ENCODE measurements at places on chromosomes 1 and 21.

DNA sequence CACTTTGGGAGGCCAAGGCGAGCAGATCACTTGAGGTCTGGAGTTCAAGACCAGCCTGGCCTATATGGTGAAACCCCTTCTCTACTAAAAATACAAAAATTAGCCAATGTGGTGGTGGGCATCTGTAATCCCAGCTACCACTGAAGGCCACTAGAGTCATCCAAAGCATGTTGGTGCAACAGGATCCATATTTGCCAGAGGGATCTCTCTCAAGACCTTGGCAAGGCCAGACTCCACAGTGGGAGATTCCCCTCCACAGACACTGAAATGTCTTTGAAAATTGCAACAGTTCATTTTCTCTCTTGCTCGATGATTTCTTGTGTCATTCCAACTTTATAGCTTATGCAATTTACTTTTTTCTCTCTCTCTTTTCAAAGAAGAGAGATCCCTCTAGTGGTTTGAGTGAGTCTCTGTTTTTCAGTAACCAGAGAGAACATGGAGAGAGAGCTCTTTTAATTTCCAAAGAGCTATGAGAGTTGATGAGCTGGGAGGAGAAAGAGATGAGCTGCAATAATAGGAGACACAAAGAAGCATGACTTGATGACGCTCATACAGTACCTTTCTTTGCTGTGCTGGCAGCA is 176.8 kb upstream of the USP25 start:
- DNase-seq = peak; percentile 36

DNA sequence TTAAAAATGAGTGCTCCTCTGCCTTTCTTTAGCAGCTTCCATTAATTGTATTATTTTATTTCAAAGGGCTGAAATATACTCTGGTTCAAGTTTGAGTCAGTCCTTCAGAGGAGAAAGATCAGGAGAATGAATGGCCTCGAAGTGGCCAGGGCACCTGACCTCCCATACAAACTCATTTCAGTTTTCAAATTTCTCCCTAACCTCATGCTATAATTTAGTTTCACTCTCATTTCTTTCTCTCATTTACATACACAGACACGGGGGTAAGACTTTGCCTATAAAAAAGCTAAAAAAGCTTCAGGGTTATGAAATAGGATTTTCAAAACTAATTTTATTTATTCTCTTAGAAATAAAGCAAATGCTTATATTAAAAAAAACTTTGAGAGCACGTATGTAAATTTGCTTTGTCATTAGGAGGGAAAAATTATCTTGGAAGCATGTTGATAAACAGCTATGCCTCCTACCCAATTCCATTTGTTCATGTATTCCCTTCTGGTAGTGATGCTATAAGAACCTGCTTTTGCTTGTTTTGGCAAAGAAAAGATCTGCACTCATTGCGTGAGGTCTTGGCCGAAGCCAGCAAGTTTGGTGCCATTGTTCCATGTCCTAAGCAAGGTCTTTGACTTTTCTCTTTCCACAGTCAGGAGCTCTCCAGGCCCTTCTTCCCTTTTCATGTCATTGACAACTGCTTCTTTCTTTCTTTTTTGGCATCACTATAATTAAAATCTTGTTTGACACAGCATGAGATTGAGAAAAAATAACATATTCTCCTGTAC is 80.4 kb upstream of the LRRC53 start:
- DNase-seq = no peak

- DNase-seq = no peak
Observed at GRCh38 chr1:31628931-31629556, 11.6 kb downstream of the HCRTR1 start.

- DNase-seq = peak; percentile 93
Observed at GRCh38 chr1:172909606-172910326, 141.0 kb downstream of the TNFSF18 start.

DNA sequence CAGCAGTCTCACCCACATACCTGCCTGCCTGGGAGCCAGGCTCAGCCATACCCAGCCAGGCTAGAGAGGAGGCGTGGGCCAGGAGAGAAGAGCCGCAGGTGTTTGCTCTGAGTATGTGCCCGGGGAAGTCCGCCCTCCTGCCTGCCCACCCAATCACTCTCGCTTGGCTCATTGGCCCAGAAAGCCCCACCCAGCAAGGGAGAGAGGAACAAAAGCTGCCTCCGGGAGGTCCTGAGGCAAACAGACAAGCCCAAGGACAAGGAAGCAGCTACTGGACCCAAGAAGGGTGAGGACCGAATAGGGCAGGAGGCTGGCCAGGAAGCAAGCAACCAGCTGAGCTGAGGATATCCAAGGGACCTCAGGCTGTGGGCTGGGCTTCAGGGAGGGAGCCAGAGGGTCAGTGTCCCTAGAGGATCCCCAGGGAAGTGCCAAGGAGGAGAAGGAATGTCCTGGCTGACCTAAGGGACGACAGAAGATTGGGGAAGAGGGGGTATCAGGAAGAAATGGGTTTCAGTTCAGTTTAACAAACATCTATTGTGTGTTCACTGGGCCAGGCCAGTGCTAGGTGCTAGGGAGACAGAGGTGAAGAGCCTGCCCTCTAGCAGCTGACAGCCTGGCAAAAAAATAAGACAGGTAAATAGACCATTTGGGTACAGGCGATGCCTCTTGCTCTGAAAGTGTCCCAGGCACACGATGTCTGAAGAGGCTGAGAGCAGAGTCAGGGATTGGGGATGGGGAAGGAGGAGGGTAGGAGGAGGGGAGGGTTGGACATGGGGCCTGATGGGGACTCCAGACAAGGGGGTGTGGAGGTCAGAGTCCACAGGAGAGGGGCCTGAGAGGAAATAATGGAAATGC is at the start of gene GJB4:
TSS of gene GJB4 (plus strand) at position 238 of the 855 bp plus-strand sequence. CDS start 1,515 bp downstream, outside the sequence.
- no peak for DNase-seq

- DNase-seq = no peak
Observed at GRCh38 chr1:47680815-47681475, 243.1 kb downstream of the FOXD2 start.

GRCh38 chr21:35254006-35254764 is 205.1 kb upstream of the RUNX1 start:
- no peak for DNase-seq

GRCh38 chr1:201645956-201646355 is 107.0 kb downstream of the NAV1 start:
- no peak for DNase-seq

GRCh38 chr1:7335224-7335879 is 435.7 kb upstream of the VAMP3 start:
- peak; percentile 17 for DNase-seq

GRCh38 chr1:11078631-11079030 is 18.8 kb upstream of the SRM start:
- no peak for DNase-seq

- DNase-seq = no peak
Observed at GRCh38 chr1:211925016-211925415, 94.5 kb upstream of the LPGAT1 start.

DNA sequence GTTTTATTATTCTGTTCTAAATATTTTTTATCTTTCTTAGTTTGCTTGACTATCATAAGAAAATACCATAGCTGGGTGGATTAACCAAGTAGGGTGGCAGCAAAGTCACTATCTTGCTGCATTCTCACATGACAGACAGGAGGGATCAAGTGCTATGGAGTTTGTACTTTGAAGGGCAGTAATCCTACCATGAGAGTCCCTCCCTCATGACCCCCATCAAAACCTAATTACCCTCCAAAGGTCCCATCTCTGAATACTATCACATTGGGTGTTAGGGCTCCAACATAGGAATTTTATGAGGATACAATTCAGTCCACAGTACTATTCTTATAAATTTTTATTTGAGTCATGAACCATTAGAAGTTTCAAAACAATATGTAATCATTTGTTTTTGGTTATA is 388.5 kb upstream of the B3GALT2 start:
- no peak for DNase-seq

DNA sequence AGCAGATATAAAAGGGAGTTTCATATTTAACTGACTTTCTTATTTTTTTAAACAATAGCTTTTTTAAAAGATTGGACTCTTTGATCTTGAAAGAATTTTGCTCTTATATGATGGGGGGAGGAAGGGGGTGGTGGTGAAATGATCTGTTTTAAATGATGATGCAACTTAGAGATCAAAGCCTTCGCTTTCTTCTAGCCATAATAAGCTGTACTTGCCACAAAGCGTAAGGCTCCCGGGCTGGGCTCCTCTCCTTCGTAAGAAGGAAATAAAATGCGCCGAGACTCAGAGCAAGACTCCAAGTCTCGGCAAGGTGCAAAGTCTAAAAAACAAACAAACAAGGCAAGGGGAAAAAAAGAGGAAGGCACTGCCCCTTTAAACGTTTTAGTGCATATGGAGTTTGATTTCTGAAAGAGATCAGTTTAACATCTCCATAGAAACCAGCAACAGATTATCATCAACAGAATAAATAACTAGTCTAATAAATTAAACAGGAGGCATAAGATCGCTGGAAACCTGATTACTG is 3.3 kb downstream of the CASZ1 start:
- DNase-seq = peak; percentile 1

DNA sequence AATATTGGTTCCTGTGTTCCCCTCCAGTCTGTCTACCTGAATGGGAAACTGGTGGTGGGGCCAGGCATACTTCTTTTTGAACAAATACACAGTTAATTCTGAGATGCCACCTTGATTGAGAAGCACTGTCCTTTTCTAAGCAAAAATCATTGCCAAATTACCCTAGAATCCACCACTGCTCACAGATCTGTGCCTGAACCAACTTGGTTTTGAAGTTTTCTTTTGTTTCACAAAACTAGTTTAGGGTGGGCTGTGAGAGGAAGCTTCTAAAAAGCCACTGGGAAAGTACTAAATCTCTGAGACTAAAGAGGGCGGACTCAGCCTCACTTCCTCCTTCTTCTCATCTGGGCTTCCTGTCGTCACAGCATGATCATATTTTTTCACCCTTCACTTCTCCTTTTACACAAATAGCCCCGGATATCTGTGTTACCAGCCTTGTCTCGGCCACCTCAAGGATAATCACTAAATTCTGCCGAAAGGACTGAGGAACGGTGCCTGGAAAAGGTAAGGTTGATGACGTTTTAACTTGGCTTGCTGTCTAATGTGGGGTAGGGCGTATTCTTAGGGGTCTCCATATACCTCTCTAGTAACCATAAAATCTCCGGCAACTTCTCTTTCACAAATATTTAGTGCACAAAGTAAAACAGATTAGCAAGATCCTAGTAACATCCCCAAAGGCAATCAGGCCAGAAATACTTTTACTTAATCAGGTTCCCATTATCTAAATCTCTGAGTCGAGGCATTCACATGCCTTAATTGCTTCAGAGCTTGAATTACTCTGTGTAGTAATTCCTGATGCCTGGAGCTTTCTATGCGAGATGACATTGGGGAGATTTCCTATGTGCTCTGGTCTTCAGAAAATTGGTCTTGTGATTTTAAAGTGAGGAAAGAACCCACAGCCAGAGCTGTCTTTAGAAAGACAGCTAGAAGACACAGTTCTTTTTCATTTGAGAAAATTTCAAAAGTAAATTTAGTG is at the start of gene CD53:
TSS of gene CD53 (plus strand) at position 404 of the 976 bp plus-strand sequence. CDS start 18,261 bp downstream, outside the sequence.
- DNase-seq = no peak

DNA sequence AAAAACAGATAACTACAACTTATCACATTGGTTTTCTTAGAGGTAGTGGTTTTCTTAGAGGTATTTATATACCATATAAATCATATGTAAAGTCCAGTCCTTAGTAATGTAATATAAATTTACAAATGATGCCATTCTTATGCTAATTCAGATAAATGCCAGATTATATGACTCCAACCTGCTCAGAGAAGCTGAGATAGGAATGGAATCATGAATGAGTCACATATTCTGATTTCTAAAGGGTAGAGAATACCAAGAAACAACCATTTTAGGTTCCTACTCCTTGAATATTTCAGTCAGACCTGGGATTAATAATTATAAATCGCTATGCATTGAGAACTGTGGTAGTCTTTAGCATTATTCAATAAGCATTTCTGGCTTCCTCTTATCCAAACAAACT is 760.1 kb upstream of the NEGR1 start:
- no peak for DNase-seq

DNA sequence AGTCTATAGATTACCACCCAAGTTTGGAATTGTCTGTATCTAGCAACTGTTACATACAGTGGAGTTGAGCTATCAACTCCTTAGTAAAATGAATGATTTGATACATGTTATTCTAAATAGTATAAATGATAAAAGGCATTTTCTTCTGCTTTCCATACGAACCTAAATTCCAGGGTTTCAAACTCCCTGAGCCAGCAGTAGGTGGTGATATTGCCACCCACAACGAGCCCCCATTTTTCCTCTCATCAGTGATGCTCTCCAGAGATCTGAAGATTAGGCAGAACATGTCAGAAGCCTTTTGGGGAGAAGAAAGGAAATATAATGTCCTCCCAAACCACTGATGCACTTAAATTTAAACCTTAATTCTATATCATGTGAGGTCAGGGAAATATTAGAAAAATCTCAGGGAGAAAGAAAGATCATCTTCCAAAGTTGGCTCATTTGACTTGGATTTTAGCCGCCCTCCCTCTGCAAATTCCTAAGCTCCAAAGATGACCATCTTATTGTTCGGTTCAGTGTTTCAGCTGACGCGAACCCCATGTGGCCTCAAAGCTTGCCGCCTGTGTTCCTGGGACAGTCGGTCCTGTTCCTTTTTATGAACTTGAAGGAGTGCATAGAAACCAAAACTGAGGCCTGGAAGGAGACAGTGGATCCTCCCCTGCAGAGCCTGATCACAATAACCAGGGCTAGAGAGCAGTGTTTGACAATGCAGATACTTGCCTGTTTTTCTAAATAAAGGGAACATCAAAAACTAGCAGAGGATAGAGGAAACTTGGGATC is 2.3 kb downstream of the EVA1C start:
- DNase-seq = peak; percentile 58

- peak; percentile 99 for DNase-seq
Observed at GRCh38 chr1:162019006-162019405, 4.7 kb downstream of the OLFML2B start.

DNA sequence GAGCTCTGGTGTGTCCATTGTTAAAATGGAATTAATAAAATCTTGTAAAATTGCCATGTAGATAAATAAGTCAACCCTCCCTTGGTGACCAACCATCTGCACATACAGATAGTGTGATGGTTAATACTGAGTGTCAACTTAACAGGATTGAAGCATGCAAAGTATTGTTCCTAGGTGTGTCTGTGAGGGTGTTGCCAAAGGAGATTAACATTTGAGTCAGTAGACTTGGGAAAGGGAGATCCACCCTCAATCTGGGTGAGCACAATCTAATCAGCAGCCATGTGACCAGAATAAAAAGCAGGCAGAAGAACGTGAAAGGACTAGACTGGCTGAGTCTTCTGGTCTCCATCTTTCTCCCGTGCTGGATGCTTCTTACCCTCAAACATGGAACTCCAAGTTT is 174.8 kb downstream of the LTN1 start:
- no peak for DNase-seq

DNA sequence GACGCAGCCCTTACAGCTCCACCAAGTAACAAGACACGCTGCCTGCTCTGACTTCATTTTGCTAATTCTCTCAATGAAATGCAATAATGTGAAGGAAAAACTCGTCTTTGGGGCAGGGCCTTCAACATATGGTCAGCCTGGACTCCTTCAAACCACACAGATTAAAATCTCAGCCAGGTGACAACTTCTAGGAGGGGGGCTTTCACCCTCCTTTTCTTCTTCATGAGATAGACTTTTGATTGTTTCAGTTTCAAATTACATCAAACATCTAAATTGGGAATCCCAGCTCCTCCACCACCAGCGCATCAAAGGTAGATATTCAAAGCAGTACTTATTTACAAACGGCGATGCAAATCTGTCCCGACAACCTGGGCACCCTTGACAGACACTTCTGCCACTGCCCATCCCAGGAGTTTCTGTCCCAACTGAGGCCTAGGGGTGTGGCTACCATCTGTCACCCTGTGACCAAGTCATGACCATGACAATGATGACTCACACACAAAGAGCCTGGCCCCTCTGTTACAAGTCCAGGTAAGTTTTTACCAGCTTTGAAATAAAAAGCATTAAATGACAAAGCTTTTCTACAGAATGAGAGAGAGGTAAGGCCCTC is 29.7 kb downstream of the SSBP3 start:
- DNase-seq = no peak

All from kidney glomerular epithelial cell (primary cell).